ENCODE measurements at places on chromosomes 6 and 20.

- no peak for DNase-seq
These were observed 517.0 kb downstream of the BTBD3 start for GRCh38 chr20:12434672-12435071.

- DNase-seq: no peak
These were observed 3.5 kb downstream of the SH3BGRL2 start for GRCh38 chr6:79634491-79635231.

- DNase-seq: no peak
These were observed 1.2 kb downstream of the RNF217 start for GRCh38 chr6:124963416-124963785.

DNA sequence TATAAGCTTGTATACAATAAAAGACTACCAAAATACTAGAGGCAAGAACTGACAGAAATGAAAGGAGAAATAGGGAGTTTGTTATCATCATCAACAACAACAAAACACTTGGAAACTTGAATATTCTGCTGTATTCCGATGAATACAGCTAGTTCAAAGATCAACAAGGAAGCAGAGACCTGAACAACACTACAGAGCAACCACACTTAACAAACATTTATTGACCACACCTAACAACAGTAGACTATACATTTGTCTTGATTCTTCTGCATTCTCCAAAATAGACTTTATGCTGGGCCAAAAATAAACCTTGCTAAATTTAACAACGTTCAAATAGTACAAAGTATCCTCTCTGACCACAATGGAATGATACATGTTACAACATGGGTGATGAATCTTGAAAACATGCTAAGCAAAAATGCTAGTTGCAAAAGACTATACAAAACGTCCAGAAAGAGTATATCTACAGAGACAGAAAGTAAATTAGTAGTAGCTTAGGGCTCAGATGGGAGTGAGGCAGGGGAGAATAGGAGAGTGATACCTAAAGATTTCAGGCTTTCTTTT is 39.1 kb upstream of the PAK5 start:
- no peak for DNase-seq

DNA sequence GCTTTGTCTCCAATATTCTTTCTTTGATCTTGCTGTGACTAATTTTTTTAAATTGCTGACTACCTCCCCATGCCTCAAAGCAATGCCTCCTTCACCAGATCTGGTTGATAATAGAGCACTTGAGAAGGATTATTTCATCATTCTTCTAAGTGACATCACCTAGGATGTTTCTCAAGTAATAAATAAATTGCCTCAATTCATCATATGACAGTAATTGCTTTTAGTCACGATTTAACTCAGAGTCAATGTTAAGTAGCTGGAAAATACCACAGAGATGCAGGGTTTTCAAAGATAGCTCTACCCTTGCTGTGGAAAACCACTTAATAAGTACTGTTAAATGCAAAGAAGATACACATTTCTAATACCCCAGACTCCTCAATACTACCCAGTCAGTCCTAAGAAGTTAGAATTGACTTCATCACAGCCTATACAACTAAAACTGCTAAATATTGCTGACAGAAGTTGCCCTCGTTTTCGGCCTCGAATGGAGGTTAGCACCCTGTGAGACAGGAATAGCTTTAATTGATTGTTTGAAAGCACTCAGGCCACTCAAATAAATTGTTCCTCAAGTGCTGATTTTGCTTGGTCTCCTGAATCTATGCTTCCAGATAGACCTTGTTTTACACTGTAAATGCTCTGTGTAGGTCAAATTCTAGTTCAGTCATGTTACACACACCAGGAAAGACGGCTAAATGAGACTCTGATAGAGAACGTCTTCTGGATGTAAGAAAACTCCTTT is 640.6 kb upstream of the CHD6 start:
- no peak for DNase-seq

DNA sequence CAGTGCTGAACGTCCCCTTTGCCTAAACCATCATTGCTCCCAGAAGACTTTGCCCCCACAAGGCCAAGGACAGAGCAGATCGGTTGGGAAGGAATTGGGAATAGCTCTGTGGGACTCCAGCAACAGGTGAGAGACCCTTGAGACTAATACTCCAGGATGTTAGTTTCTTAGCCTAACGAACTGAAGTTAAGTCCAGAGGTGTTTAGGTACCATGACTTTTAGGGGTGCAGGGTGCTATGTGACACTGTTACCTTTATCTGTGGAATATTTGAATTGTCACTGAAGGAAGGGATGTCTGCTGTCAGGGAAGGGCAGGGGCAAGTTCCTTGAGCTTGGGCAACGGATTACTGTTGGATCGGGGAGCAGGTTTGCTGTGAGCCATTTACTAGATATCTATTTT is 1.9 kb downstream of the BLCAP start:
- DNase-seq: no peak

- no peak for DNase-seq
These were observed 234.9 kb downstream of the BCKDHB start for GRCh38 chr6:80341330-80341729.

DNA sequence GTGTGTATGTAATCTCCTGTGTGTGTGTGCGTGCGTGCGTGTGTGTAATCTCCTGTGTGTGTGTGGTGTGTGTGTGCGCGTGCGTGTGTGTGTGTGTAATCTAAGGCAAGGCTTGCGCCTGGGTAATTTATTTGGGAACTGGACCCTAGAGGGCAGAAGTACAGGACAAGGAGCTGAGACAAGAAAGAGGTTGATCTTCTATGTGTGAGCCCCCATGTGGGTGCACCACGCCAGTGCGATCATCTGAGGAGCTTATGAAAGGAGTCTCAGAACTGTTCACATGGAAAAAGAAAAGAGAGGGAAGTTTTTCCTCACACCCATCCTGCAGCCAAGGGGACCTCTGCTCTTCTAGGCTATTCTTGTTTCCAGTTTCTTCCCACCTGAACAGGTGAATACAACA is 220.1 kb upstream of the GGTLC1 start:
- no peak for DNase-seq

GRCh38 chr6:22284666-22285065 is 12.2 kb downstream of the PRL start:
- DNase-seq: no peak

DNA sequence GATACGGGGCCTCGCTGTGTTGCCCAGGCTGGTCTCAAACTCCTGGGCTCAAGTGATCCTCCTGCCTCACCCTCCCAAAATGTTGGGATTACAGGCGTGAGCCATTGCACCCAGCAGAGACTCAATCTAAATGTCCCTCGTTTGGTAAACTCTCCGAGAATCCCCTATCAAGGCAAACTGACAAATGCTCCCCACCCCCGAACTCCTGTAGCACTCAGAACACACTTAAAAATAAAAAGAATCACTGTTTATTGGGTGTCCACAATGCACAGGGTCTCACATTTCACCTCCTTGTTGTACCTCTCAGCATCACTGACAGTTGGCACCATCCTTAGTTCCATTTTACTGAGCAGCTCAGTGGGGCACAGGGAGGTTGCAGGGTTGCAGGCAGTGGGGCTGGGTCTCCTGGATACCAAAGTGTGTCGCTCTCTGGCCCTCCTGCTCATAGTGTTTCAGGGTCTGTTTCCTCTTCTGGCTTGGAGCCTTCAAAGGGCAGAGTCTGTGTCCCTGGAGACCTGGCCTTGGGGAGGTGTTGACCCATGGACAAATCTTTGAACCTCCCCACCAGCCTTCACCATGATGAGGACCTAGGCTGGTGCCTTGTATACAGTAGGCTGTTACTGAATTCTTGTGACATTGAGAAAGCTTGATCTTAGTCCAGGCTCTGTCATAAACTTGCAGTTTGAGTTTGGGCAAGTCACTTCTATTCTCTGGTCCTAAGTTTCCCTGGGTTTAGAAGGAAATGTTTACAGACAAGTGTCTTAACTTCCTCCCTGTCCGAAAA is 8.5 kb upstream of the SRC start:
- no peak for DNase-seq

GRCh38 chr20:1557605-1558004 is at the start of gene SIRPD:
SIRPD (minus strand) TSS chr20:1557705; CDS start chr20:1557653, 52 bp downstream.
- DNase-seq: no peak

DNA sequence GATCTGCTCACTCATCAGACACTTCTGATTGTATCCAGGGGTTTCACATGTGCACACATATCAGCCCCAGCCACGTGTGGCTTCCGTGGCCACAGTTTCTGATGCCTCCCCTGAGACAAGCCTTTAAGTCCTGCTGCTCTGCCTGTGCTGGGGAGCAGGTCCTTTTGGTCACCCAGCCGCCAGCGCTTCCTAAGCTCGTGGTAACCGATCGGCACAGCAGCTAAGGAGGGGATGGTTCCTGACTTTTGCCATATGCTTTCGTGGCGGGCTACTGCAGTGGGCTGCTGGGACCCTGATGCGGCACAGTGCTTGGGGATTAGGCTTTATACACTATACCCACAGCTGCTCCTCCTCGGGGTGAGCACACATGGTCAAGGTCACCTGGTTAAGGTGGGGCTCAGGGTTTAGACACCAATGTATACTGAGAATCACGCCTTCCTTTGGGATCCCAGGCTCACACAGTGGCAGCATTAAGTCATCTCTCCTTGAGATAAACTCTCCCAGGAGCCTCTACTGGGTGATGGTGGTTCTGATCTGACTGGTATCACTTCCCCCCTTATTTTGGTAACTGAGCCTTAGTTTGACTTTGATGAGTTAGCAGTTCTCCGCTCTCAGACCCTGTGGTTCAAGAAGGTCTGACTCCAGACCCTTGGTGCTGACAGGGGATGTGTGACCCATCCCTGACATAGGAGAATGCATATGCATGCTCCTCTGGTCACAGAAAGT is 85.9 kb upstream of the KCNG1 start:
- no peak for DNase-seq

DNA sequence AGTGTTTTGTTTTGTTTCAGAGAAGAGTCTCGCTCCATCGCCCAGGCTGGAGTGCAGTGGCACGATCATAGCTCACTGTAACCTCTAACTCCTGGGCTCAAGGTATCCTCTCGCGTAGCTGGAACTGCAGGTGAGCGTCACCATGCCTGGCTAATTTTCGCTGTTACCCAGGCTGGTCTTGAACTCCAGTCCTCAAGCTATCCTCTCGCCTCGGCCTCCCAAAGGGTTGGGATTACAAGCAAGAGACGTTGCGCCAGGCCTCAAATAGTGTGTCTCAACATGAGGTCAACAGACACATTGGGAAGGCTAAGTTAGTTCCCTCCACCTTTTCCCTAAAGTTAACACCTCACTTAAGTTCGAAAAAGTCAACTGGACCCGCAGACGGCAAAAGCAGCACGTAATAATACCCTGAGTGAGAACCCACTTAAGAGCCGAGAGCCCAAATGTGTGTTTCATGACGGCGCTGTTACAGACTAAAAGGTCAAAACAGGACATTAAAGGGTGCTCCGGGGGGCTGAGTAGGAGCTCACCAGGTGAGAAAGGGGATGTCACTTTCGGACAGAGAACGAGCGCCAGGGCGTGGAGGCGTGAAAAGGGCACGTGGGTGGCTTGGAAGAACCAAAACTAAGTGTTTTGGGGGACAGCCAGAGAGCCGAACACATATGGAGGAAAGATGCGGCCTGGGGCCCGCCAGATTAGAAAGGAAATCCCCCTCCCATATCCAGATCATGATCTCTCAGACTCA is 499 bp downstream of the TTI1 start:
- no peak for DNase-seq

GRCh38 chr6:89667872-89668556 is 29.5 kb upstream of the LYRM2 start:
- DNase-seq: no peak

DNA sequence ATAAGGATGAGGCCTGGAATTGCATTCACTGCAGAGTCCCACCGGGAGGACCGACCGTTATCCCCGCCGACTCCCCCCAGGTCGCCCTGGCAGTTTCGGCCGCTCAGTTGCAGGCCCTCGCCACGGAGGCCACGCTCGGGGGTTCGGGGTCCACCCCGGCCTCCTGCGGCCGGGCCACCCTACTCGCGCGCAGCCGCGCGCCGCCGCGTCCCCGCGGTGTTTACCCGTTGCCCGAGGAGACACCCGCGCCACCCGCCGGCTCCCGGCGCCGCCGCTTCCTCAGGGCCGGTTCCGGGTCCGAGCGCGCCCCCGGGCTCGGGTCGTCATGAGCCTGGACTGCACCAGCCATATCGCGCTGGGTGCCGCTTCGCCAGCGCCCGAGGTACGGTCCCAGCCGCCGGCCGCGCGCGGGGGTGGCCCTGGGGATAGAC is at the start of gene CCDC170:
Gene CCDC170, plus strand, starts transcription at position 214 of the 431 bp plus-strand sequence. Its CDS starts 112 bp downstream, at position 326.
- DNase-seq: no peak

Data from stimulated activated CD8-positive, alpha-beta memory T cell treated with anti-CD3 and anti-CD28 coated beads, Interleukin-7, amount 100 ng/mL, for 24 hours (primary cell).